Stimulated activated CD4-positive, alpha-beta T cell treated with anti-CD3 and anti-CD28 coated beads, Interleukin-12 subunit alpha, Interleukin-12 subunit beta, amount 100 ng/mL, for 24 hours (primary cell): ENCODE measurements at places on chromosomes 2 and 18.

DNA sequence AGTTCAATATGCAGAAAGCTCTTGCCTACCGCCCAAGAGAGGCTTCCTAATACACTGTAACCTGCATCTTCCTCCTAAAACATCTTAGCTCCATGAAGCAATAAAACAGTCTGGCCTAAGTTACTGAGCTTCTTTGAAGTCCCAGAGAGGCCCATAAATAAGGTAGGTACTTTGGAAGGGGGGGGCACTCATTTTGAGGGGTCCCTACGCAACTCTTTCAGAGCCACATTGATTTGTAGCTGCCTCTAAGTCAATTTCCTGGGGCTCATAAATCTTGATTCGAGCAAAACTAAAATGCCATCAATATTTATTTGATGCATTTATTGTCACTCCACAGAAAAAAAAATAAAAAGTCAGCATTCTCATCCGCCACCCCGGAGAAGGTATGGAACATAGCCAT is 60.4 kb upstream of the SIX2 start:
- no peak for DNase-seq

- no peak for DNase-seq
Measured at GRCh38 chr2:144570566-144570965, 50.6 kb upstream of the ZEB2 start.

DNA sequence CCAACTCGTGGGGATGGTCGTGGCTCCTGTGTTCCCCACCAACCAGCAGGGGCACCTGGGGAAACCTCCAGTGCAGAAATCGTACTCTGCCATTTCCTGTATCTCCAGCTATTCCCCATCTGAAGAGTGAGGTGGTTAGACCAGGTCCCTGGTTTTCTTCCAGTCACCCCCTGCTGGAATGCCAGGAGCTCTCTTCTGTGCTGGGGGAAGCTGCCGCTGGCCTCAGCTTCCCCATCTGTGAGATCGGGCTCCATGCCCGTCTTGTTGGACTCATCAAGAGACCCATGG is 119.7 kb downstream of the INHBB start:
- no peak for DNase-seq

DNA sequence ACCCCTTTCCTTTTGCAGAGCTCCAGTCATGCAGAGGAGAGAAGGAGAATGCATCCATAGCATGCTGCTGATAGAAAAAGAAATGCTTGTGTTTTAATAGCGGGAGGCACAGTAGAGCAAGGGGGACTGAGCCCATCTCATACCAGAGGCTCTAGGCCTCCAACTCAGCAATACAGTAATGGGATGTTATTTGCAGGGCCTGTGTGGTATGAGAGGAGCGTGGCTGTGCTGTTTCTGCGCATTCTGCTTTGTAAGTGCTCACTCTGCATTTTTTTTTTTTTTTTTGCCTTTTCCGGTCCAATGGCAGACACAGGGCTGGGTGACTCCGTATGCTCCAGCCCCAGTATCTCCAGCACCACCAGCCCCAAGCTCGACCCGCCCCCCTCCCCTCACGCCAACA is 200.0 kb downstream of the GBX2 start:
- no peak for DNase-seq

DNA sequence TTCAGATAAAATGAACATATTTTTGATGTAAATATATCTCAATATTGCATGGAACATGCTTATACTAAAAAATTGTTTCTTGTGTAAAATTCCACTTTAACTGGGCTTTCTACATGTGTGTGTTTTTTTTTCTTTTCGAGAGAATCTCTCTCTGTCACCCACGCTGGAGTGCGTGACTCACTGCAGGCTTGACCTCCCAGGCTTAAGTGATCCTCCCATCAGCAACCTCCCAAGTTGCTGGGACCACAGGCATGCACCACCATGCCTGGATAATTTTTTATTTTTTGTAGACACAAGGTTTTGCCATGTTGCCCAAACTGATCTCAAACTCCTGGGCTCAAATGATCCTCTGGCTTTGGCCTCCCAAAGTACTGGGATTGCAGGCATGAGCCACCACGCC is 254.6 kb downstream of the LOXHD1 start:
- DNase-seq = no peak

GRCh38 chr2:30351116-30351515 is 95.9 kb upstream of the LCLAT1 start:
- DNase-seq = no peak

GRCh38 chr2:200703127-200703925 is 108.4 kb upstream of the BZW1 start:
- DNase-seq = no peak

- no peak for DNase-seq
Measured at GRCh38 chr2:217471319-217471718, 531.5 kb downstream of the TNS1 start.

GRCh38 chr2:38475567-38475881 is 98.5 kb upstream of the ATL2 start:
- DNase-seq = no peak
